ENCODE measurements at places on chromosomes 12 and 14.
A peak's percentile ranks its signal among the peaks of the same experiment; 100 is the strongest.

GRCh38 chr12:6361834-6362233 lies 13.5 kb downstream of the SCNN1A start:
- DNase-seq, result no peak

GRCh38 chr12:3645091-3645490 lies 107.8 kb downstream of the CRACR2A start:
- no peak for DNase-seq

DNA sequence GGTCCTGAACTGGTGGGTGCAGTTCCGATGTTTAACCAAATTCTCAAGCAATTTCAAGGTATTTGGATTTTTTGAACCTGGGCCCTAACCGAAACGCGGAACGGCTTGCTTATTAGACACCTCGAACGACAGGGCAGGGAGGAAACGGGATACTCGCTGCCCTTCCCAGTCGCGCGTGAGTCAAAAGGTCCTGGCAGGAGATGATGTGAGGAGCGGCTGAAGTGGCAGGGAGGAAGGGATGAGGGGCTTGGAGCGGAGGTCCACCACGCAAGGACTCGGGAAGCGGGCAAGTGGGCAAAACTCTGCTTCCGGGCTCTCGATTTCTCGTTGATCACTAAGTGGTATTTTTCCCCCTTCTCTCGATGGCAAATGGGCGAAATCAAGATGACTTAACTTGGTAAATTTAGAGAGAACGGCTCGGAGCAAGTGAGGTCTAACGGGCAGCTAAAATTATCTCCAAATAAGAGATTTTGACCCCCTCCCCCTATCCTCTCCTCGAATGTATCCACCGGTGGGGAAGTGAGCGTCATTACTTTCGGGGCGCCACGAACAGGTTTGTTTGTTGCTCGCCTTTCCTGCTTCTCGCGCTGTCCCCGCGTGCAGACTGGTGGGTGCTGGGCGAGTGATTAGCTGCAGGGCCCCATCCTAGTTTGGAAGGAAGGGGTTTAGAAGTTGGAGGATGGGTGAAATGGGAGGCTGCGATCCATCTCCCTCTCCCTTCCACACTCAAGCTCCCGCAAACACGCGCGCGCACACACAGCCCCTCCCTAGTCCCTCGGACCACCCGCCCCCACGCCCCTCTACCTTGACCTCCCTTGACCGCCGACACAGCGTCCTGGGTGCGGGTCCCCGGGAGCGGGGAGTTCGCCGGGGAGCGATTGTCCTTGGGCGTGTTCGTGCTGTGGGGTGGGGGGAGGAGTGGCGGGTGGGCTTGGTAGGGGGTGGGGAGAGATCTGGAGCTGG lies 986 bp upstream of the NTF3 start:
- DNase-seq, result no peak

DNA sequence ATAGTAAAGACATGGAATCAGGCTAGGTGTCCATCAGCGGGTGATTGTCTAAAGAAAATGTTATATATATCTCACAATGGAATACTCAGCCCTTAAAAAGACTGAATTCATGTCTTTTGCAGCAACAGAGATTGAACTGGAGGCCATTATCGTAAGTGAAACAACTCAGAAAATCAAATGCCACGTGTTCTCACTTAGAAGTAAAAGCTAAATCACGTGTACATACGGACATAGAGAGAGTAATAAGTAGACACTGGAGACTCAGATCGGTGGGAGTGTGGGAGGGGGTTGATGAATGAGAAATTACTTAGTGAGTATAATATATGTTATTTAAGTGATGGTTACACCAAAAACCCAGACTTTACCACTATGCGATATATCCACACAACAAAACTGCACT lies 266.3 kb upstream of the PPFIA2 start:
- no peak for DNase-seq

DNA sequence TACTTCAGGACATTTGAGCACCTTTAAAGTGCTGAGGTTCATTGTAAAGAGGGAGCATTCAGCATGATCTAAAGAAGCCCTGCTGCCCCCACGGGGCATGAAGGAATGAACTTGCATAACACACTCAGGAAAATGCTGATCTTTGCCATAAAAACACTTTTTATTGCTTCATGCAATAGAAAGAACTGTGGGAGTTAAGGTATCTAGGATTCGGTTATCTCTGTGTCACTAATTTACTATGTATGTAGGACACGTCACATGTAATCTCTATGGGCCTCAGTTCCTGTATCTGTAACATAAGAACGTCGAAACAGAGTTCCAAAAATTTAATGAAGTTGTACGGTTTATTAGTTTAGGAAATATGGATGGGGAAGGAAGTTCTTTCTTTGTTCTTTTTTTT lies 33.0 kb downstream of the BTBD7 start:
- no peak for DNase-seq

GRCh38 chr14:76101391-76102379 lies 50.0 kb upstream of the GPATCH2L start:
- peak; percentile 5 for DNase-seq

DNA sequence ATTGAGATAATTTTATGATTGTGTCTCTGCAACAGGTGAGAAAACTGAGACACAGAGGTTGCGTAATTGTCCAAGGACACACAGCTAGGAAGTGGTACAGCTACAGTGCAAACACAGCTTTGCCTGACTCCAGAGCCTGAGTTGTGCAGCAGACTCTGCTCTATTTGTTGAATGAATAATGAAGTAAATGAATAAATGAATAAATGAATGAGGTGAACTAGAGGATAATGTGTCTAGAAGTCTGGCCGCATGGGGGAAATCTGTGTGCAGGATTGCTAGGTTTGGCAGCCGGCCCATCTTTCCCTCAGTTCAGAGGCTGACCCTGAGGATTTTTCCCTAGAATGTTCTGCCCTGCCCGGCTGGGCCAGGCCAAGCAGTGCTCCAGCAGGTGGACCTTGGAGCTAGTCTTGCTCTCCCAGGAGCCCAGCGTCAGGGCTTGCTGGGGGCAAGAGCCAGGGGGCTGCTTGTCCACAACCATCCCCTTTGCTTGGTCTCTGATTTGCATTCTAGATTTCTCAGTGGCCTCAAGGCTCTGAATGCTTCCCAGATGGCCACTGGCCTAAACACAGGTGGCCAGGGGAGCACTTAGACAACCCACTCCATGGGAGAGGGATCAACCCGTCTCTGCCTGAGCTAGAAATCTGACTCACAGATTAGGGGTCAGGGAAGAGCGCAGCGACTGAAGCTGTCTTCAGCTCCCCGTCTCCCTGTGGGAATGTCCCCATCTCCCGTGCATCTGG lies 225.2 kb downstream of the C12orf75 start:
- no peak for DNase-seq

DNA sequence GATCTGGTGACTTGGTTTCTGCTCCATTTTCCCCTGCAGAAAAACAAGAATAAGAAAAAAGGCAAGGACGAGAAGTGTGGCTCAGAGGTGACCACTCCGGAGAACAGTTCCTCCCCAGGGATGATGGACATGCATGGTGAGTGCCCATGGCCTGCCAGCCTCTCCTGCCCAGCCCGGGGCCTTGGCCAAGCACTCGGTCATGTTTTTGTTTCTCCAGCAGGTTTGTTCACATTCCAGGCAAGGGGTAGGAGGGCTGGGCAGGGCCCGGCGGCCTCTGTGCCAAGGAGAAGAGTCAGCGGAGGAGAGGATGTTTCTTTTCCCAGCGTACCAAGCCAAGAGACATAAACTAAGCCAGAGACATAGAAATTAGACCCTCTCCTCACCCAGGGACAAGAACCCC lies 13.6 kb downstream of the BCL7A start:
- DNase-seq, result no peak

- no peak for DNase-seq
Measured at GRCh38 chr14:83395321-83395720, 1861.7 kb upstream of the SEL1L start.

- DNase-seq, result no peak
Measured at GRCh38 chr14:72903716-72904115, 9.8 kb upstream of the DPF3 start.

DNA sequence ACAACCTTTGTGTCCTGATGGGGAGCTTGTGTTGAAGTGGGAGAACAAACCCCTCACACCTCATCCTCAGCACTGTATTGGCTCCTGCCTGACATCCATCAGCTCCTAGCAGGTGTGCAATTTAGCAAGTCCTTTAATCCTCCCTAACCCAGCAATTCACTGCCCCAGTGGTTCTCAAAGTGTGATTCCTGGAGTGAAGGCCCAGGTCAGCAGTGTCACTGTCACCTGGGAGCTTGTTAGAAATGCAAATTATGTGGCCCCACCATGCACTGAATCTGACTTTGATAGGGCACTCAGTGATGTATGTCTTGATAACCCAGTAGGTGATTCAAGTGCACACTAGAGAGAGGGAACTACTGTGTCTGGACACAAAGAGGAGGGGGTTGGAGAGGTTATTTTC lies 133.6 kb downstream of the FGD4 start:
- DNase-seq, result no peak

DNA sequence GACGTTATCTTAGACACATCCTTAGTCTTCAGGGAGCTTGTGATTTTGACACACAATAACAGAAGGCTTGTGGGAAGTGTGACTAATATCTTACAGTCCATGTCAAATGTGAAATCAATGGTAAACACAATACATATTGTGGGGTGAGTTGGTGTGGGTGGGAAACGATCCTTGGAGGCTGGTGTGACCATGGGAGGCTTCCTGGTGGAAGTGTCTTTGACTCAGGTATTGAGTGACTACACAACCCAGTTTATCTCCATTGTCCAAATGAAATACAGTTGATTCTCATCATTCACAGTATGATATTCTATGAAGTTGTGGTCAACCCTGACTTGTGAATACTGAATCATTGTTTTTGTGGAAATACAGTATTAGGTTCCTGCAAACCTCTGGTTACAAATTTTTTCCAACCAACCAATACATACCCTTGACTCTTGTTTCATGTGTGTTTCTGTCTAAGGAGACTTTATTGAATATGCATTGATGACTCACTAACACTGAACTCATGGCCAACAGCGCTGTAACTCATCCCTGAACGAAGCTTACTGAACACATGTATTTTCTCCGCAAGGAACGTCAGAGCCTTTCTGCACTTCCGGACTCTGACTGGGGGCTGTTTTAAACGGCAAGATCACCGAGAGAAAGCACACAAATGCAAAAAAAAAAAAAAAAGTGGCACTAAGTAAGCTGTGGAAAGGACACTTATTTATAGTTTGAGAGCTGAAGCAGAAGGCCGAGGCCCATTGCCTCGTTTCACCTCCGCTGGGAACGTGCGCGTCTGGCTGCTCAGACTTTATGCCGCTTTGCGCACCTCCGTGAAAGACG lies 59.0 kb downstream of the CLMN start:
- no peak for DNase-seq

DNA sequence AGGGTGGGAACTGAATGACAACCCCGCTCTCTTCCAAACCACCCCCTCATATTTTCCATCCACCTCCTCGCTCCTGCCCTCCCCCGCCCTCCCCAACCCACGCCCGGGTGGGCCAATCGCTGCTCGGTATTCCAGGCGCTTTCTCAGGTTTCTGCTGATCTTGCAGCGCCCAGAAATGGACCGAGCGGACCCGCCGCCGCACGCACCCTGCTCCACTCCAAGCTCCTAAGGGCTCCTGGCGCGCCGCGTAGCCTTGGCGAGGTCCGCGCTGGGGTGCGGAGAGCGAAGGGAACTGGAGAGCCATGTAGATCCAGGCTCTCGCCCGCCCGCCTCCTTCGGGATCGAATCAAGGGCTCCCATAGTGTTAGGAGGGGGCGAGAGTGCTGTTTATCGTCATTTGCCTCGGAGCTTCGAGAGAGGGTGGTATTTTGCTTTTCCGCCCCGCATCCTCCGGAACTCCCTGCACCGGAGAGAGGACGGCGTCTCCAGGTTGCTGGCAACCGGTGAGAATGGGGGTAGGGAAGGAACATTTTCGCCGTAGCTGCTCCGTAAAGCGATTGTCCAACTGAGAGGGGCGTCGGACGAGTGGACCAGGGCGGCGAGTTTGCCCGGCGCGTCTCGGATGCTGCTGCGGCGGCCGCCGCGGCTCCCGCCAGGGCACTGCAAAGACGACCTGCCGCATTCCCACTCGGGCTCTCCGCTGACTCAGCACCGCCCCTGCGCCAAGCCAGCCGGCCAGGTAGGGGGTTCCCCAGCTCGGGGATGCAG lies at the start of gene KCNA1:
KCNA1 (plus strand) TSS at position 172 of the 768 bp plus-strand sequence. CDS start 1,474 bp downstream, outside the sequence.
- peak; percentile 35 for DNase-seq

DNA sequence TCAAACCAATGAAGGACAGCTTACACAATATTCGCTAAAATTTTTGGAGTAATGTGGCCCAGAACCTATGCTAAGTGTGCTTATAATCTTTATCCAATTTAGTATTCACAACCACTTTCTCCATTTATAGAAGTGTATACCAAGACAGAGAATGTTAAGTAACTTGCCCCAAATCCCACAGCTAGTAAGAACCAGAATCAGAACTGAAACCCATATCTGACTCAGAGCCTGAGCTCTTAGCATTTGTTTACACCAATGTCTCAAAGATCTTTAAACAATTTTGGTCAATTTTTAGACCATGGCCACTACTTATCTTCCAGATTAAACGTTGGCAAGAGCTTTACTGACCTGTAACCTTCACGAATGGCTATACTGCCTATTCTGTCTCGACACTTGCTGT lies 53.0 kb downstream of the PAPLN start:
- no peak for DNase-seq

GRCh38 chr14:95296966-95297365 lies 22.7 kb downstream of the CLMN start:
- DNase-seq, result no peak

DNA sequence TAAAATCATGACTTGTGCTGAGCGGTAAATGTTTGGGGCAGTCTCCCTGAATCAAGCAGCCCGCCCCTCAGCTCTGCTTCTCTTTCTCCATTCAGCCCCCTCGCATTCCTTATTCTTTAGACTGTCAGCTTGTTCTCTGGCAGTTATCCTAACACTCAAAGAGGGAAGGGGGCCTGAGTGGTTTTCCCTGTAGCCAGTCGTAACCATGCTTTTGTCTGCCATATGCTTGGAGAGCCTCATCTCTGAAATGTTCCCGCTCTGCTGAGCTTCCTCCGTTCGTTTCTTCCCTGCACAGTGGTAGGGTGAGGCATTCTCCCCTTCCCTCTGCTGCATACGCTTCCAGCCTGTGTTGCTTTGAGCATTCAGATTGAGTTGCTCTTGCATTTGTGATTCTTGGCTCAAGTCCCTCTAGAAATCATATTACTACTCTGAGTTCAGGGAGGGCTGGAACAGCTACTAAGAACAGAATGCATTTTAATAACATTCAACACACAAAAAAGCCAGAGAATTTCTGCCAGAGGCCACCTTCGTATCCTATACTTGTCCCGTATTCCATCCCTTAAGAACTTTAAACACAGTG lies 119.7 kb downstream of the FBXL14 start:
- DNase-seq, result no peak
